GM23338 (cell line): ENCODE measurements at places on chromosomes 7 and 10. TPM values are rescaled to one million over a fixed set of nuclear protein-coding genes. Genes with fewer than 3 reads are reported as not detected.
A peak's percentile ranks its signal among the peaks of the same experiment; 100 is the strongest.

TMEM196 gene
- not detected in 2 replicates for total RNA-seq

MYO3A gene
- total RNA-seq: 7.2 and 10.7 TPM in 2 replicates

DPYSL4 gene
- total RNA-seq: 23.9 and 24.6 TPM in 2 replicates

RBM17 gene
- 54.7 and 90.5 TPM in 2 replicates for total RNA-seq

COL28A1 gene
- total RNA-seq: 0.27 and 0.31 TPM in 2 replicates

SPDYE11 gene
- total RNA-seq: not detected in 2 replicates

MBL2 gene
- not detected in 2 replicates for total RNA-seq

KEL gene
- 3.6 TPM in 1 of 2 replicates, not detected in the other for total RNA-seq

EBF3 gene
- total RNA-seq: 0.23 and 0.49 TPM in 2 replicates

FGL2 gene
- total RNA-seq: not detected in 2 replicates

DNA sequence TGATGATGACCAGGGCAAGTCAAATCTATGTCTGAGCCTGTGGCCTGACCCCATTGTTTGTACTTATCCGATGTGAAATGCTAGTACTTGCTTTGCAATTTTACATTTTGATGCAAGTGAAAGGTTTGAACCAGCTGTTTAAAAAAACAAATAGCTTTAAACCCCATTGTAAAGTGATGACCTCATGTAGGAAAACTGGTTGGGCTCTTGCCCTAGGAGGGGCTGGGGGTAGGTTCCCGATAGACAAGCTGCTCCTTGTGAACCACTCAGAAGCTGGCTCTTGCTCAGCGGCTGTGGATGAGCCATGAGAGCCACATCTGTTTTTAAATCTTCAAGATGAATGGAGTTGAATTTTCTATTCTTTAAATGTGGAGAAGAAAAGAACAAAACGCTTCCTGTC is 185.3 kb downstream of the WDR11 start:
- peak; percentile 24 for DNase-seq
- H3K27me3 ChIP-seq: no peaks in the 10 kb centered on the region
- H3K36me3 ChIP-seq: no peaks in the 10 kb centered on the region
- H3K27ac ChIP-seq: no peak overlapping the region

- no peak overlapping the region for H3K4me3 ChIP-seq
- H3K4me1 ChIP-seq: peaks cover 62% of the 10 kb centered on the region
Observed at GRCh38 chr7:2808891-2809665, 35.0 kb downstream of the GNA12 start.

- H3K4me3 ChIP-seq: no peak overlapping the region
- no peaks in the 10 kb centered on the region for H3K4me1 ChIP-seq
- H3K27me3 ChIP-seq: no peaks in the 10 kb centered on the region
- no peak overlapping the region for H3K27ac ChIP-seq
- DNase-seq: no peak
Observed at GRCh38 chr10:113869789-113870188, 15.3 kb downstream of the NHLRC2 start.

- no peak overlapping the region for H3K27ac ChIP-seq
- H3K4me1 ChIP-seq: peaks cover 5% of the 10 kb centered on the region; the same call in 1 of the 2 replicates
- no peaks in the 10 kb centered on the region for H3K36me3 ChIP-seq
- no peak overlapping the region for H3K4me3 ChIP-seq
- DNase-seq: no peak
Observed at GRCh38 chr7:134279336-134279735, 37.4 kb downstream of the SLC35B4 start.

DNA sequence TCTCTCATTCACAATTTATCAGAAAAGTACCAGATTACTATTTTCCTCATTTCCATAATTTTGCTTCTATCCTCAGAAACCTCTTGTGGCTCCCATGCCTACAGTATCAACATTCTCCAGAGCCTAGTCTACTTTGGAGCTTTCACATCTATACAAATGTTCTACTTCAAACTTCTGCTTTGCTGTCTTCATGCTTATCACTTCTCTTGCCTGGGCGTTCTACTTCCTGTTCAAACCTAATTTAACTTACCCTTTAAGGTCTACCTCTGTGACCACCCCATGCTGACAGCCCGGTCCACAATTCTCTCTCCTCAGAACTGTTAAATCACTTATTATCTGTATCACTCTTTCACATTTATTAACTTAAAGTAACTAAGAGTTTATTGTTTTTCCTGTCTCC is 6.1 kb upstream of the PTPN12 start:
- no peaks in the 10 kb centered on the region for H3K36me3 ChIP-seq
- H3K4me3 ChIP-seq: no peak overlapping the region
- DNase-seq: no peak

DNA sequence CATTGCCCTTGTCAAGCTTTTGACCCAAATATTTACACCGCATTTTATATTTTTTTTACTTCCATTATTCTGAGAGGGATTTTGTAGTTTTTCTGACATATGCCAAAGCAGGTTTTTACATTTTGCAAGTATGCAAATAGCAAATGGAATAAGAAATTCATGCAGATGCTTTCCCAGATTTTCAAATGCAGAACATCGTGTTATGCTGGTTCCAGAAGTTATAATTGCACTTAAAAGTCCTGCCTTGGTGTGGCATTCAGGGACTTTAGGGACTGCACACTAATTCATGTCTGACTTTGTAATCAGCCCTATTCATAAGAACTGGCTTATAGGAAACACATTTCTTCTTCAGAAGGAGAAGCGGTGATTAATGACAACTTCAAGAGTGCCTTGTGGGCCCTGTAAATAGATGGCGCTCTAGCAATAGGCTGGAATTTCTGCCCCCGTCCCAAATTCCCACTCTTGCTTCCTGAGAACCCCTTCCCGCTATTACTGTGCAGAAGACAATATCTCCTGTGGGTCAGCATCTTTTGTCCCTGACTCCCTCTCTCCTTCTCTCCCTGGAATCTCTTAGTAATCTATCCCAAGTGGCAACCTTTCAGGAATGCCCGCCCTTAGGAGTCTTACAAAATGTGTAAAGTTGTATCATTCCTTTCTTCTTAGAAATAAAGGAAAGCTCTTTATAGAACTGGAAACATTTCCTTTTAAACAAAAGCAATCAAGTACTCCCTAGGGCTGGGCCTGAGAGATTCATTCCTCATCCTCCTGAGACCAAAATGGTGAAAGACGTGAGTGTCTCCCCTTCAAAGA is 264.0 kb downstream of the INHBA start:
- no peaks in the 10 kb centered on the region for H3K4me1 ChIP-seq
- no peaks in the 10 kb centered on the region for H3K27me3 ChIP-seq
- no peak for DNase-seq
- H3K4me3 ChIP-seq: no peak overlapping the region

DNA sequence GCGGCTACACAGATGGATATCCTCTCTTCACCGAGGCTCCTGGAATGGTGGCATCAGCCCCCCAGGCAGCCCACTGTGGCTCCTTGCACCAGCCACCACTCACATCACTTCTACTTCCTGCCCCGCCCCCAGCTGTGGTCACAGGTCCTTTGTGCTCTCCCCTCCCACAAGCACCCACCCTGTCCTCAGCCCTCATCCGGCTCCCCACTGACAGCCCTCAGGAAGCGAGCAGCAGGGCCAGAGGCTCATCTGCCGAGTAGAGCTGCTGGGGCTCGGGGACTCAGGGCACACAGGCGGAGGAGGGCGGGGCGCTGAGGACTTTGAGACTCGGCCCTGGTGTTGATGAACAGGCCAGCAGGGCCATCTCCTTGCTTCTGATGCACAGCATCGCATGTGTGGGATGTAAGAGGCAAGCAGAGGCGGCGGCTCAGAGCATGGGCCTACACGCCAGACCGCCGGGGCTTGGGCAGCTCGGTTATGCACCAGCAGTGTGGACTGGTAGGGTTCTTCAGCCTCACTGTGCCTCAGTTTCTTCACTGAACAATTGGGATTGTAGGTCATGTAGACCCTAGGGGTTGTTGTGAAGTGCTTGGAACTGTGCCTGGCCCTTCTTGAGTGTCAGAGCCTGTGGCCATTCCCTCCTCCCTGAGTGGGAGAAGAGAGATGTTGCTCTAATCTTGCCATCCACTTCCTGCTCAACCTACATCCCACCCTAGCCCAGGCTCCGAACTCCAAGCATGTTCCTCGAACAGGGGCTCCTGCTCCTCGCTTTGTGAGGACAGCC is at the start of gene PRF1:
PRF1 (minus strand) TSS at position 77 of the 784 bp plus-strand sequence. CDS start 1,839 bp downstream, outside the sequence.
- no peak for DNase-seq
- H3K4me3 ChIP-seq: no peak within 1 kb of the TSS
- no peaks in the 10 kb centered on the region for H3K36me3 ChIP-seq
- H3K27me3 ChIP-seq: no peaks in the 10 kb centered on the region

GRCh38 chr10:27152687-27153086 is 1.5 kb downstream of the YME1L1 start:
- DNase-seq: no peak
- H3K36me3 ChIP-seq: peaks cover 5% of the 10 kb centered on the region
- H3K4me3 ChIP-seq: peak overlapping the region; percentile 90
- no peak overlapping the region for H3K27ac ChIP-seq
- no peaks in the 10 kb centered on the region for H3K27me3 ChIP-seq
- peaks cover 13% of the 10 kb centered on the region for H3K4me1 ChIP-seq

DNA sequence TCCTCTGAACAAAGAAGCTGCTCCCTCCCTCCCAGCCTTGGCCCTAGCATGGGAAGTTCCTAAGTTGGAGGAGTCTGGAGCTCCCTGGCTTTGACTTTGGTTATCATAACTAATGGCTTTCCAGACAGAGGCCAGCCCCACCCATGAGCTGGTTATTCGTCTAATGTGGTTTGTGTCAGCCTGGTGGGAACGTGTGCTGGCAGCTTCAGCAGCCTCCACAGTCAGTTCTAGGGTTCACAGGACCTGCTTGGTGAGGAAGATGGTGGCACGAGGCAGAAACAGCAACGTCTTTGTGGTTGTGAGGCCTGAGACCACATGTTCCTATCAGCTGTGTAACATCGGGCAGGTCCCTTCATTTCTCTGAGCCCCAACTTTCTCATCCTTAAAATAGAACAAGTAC is 103.1 kb downstream of the PAXIP1 start:
- H3K36me3 ChIP-seq: no peaks in the 10 kb centered on the region; the same call in 1 of the 2 replicates
- H3K27ac ChIP-seq: no peak overlapping the region
- H3K4me1 ChIP-seq: no peaks in the 10 kb centered on the region
- no peak for DNase-seq

- no peak overlapping the region for H3K27ac ChIP-seq
- H3K27me3 ChIP-seq: peaks cover 24% of the 10 kb centered on the region
- peak; percentile 78 for DNase-seq
- no peaks in the 10 kb centered on the region; the same call in 1 of the 2 replicates for H3K4me1 ChIP-seq
- no peaks in the 10 kb centered on the region for H3K36me3 ChIP-seq
- peak overlapping the region; percentile 64 for H3K4me3 ChIP-seq
Observed at GRCh38 chr7:953547-954327, 743 bp downstream of the ADAP1 start.

DNA sequence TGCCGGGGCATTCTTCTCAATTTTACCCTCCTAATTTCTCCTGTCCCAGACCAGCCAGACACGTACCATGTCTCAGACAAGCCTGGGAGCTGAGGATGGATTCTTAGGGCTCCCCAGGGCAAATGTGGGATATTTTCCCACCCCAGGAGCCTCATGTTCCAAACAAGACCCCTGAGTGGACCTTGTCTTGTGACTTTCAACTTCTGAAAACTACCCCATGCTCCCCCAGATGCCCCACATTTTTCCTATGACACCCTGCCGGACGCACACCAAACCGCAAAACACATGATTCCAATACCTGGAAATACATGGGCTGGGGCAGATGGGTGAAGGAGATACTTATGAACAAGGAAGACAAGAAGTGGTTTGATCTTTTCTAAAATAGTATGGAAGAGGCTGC is 874 bp downstream of the GIMAP5 start:
- no peak for DNase-seq
- no peak overlapping the region for H3K4me3 ChIP-seq
- no peaks in the 10 kb centered on the region for H3K4me1 ChIP-seq

DNA sequence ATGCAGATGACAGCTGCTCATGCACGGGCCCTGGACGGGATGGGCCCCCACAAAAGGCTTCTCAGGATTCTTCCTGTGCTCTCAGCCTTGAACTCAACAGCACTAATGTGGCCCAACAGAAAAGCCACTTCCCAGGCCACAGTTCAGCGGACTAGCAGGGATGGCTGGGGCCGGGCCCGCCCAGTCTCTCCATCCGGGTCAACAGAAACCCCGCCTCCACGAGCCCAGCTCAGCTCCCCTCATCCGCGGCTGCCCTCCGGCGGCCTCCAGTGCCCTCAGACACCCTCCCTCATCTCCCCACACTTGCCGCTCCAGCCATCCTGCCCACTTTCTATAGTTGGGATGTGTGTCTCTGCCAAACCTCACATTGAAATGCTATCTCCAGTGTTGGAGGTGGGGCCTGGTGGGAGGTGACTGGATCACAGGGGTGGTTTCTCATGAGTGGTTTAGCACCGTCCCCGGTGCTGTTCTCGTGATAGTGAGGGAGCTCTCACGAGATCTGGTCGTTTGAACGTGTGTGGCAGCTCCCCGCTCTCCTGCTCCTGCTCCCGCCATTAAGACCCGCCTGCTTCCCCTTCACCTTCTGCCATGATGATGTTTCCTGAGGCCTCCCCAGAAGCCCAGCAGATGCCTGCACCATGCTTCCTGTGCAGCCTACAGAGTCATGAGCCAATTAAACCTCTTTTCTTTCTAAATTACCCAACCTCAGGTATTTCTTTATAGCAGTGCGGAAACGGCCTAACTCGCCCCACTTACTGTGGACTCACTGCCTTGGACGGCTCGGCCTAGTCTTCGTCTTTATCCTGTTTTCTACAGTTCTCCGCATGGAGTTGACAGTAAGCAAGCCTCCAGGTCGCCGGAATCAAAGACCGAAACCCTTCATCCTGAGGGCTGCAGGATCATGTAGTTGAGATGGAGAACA is 169.9 kb upstream of the RNF32 start:
- peak; percentile 51 for DNase-seq
- no peaks in the 10 kb centered on the region for H3K27me3 ChIP-seq
- no peaks in the 10 kb centered on the region for H3K36me3 ChIP-seq
- peaks cover 4% of the 10 kb centered on the region; the same call in 1 of the 2 replicates for H3K4me1 ChIP-seq
- no peak overlapping the region for H3K27ac ChIP-seq
